ENCODE measurements at places on chromosomes 5 and 9. TPM values are rescaled to one million over a fixed set of nuclear protein-coding genes. Genes with fewer than 3 reads are reported as not detected.

GRCh38 chr9:84170521-84171141 lies 169.9 kb downstream of the SLC28A3 start:
- peak; percentile 83 for DNase-seq

DNA sequence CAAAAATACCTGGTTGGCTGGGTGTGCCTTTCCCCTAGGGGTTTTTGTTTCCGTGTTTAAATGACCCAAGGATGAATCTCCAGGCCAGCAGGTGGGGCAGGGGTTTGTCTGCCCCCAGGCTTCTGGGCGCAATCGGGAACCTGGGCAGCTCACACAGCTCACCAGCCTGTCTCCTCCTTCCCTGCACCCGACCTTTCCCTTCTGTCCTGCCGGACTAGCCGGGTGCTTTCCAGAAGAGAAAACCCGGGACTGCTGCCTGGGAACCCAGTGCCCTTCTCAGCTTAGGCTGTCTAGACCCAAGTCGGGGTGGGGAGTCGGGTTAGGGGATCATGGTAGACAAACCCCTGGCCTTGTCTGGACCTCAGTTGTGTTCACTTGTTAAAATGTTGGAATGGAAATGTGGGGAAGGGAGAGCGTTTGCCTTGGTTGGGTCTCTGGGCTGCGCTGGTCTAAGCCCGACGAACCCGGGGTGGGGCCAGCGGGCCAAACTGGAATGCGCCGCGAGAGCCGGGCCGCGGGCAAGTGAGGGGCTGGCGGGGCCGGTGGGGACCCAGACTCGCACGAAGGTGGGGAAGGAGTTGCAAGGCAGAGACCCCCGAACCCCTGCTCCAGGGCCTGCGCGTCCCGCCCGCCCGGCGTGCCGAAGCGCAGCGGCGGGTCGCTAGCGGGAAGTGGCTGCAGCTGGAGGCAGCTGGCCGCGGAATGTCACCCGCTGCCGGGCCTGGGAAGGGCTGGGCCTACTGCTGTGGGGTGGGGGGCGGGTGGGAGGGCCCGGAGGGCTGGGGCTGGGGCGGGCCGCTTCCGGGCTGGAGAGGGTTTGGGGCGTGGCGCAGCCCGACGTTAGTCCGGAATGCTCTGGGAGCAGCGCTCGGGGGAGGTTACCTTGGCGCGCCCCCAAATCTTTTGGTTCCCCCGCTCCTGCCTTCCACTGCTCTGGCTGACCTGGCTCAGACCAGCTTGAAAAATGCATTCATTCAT lies 84.6 kb downstream of the DAB2IP start:
- peak; percentile 85 for DNase-seq

GRCh38 chr5:90479611-90480385 lies 5.1 kb downstream of the POLR3G start:
- DNase-seq, result no peak

GRCh38 chr5:180555168-180555921 lies 36.0 kb downstream of the SCGB3A1 start:
- DNase-seq, result no peak

- DNase-seq, result no peak
Observed at GRCh38 chr5:60228676-60229075, 335.1 kb upstream of the PDE4D start.

DNA sequence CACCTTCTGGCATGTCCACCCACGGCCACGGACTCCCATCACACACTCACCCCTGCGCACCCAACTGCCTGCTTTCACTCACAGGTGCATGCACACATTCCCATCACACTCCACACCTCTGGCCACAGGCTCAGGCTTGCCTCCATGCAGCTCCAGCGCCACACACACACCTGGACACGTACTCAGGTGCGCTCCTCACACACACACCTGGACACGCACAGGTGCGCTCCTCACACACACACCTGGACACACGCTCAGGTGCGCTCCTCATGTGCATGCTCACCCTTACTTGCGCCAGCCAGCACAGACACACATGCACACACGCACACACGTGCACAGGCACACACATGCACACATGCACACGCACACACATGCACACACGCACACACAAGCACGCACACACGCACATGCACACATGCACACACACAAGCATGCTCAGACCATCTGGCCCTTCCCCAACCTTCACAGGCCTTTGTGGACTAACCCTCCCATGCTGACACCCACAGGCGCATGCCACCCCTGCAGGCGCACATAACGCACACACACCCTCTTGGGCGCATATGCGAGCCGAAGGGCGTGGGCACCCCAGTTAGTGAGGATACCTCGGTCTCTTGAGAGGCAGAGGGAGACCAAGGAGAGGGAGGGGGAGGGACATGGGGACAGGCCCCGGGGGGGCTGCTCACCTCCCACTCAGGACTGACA lies 8.3 kb downstream of the GRIN1 start:
- DNase-seq, result no peak

GRCh38 chr9:135992486-135993408 lies 31.6 kb upstream of the UBAC1 start:
- peak; percentile 91 for DNase-seq

GRCh38 chr5:53359916-53360517 lies 120.4 kb upstream of the FST start:
- no peak for DNase-seq

- peak; percentile 57 for DNase-seq
Observed at GRCh38 chr5:72451741-72452505, 55.3 kb downstream of the ZNF366 start.

DNA sequence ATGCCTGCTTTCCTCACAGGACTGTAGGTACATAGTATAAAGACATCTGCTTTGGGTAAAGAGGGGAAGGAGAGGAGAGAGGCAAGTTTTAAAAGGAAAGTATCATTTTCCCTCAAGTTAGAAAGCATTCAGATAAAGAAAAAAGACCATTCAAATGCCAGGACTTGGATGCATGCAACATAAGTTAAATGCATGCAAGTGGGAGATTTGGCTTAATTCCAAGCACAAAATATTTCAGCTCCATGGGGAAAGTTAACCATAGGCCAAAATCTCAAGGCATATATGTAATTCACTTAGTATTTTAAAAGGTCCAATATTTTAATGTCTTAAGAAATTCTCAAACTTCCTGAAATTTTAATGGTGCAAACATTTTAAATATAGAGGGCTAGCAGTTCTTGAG lies 36.4 kb downstream of the POU5F2 start:
- DNase-seq, result no peak

DNA sequence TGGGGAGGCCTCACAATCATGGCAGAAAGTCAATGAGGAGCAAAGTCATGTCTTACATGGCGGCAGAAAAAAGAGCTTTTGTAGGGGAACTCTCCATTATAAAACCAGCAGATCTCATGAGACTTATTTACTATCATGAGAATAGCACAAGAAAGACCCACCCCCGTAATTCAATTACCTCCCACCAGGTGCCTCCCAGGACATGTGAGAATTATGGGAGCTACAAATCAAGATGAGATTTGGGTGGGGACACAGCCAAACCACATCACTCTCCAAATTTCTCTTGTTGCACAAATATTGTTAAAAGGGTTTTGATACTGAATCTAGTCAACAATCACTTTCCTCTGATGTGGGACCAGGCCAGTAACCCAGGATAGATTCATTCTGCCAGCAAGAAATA lies 1176.1 kb downstream of the CDH9 start:
- no peak for DNase-seq

DNA sequence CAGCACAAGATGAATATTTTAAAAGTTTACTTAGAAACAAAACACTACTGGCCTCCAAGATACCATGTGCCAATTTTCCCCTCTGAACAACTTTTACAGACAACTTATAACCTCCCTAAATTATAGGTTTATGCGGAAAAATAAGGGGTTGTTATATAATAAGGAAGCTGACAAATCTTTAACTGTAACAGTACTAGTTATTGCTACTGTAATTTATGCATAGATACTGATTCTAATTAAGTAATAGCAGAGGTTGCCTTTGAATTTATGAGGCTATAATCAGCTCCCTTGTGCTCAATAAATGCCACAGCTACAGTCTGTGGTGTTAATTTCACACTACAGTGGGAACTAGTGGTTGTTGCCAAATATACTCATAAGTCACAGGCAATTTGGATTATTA lies 291.3 kb upstream of the PCSK5 start:
- no peak for DNase-seq

- peak; percentile 17 for DNase-seq
Observed at GRCh38 chr5:137344723-137345322, 154.3 kb downstream of the SPOCK1 start.

DNA sequence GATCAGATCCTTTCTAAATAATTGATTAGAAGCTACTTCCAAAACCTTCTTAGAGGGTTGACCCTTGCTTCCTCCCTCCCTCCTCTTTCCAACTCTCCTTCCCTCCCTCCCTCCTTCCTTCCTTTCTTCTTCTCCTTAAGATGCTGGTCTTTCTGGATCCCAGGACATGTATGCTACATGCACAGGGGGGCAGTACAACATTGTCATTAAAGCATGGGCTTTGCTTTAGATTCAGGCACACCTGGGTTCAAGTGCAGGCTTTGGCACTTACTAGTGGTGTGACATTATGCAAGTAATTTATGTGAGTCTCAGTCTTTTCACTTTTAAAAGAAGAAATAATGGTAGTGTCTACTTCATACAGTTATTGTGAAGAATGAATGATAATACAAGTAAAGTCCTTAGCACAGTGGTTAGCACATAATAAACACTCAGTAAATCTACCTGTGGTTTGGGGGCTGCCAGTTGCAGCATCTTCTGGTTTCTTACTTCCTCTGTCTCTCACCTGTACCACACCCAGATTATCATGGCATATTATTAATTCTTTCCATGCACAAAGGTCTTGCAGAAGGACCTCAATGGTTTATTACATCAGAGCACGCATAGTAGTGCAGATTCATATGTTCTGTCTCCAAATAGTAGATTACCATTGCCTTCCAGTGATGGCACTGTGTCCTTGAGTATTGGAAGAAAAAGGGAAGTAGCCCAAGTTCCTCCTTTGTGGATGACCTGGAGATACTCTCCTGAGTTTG lies 154.1 kb downstream of the ARHGAP26 start:
- DNase-seq, result no peak

DNA sequence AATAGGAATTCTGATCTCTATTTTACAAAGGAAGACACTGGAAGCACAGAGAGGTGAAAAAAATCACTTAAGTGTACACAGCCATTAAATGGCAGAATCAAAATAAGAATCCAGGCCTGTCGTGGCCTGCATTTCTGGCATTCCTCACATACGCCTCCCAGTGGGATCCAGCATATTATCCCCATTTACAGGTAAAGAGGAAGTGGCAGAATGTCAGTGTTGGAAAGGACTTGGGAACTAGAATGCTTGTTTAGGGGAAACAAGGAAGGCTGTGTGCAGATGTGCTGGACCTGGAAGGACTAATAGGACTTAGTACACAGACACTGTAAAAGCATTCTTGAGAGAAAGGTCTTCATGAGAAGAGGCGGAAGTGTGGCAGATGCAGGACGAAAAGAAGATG lies 241.8 kb downstream of the TRIM32 start:
- no peak for DNase-seq

DNA sequence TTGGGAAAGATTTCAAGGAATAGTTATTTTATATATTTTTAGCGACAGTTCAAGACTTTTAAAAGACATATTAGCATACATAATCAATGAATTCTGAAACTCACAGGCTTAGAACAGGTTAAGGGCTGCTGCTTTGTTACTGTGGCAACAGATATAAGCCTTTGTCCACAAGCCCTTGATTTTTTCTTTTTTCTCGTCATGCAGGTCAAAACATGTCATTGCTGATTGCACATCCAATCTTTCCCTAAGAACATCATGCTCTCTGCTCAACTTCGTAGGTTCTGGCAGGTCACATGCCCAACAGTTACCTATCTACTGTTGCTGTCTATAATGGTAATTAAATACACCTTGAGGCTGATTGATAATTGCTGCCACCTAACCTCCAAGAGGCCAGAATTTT lies 172.5 kb upstream of the PTPRD start:
- DNase-seq, result no peak

DNA sequence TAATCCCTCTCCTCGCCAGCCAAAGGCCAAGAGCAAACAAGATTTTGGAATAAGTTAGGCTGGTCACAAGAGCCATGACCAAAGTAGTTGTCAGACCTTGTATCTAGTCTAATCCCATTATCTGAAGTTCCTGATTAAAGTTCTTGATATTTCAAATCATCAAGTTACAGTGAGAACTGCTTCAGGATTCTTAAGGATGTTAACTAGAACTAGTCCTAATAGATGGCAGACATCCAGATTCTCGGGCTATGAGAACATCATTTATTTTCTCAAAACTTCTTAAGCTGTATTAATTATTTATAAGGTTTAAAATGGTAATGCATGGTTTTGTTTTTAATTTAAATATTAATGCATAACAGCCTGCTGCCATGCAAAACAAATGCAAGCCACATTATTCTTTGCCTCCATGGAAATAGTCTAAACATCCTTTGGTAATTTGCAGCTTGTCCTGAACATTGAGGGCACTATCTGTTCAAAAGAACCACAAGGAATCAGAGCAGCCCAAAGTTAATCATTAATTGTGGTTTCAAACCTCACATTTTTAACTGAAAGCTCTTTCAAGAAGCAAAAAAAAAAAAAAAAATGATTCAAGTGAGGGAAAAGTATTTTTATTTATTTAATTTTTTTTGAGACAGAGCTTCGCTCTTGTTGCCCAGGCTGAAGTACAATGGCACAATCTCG lies 95.1 kb downstream of the TTC39B start:
- no peak for DNase-seq

- DNase-seq, result no peak
Observed at GRCh38 chr5:30811298-30811697, 382.2 kb upstream of the CDH6 start.

GRM6 gene
- not detected for total RNA-seq

PCDHA9 gene
- total RNA-seq, result 0.07 TPM

PRR16 gene
- total RNA-seq, result 9.2 TPM

CCL19 gene
- 19.9 TPM for total RNA-seq

PCDHB11 gene
- 0.74 TPM for total RNA-seq

ARHGEF28 gene
- total RNA-seq, result 1.4 TPM

Data from heart right ventricle (tissue), 16 donors.